ENCODE measurements at places on chromosomes 3 and 15.

DNA sequence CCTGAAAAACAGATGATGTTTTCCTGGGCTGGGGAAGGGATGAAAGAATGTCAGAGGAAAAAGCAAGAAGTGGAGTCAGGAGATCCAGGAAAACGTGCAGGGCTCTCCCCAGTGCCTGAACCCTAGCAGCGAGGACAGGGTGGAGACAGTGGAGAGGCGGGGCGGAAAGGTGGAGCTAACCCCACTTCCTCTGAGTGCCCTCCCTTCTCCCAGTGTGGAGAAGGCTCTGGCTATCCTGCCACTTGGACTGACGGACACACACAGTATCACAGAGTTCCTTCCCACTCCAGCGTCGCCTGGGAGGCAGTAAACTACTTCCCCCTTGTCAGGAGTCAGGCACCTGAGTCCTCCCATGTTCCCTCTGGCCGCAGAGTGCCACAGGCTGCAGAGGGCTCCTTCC, 125.3 kb upstream of the CHRNA7 start:
- DNase-seq = no peak

DNA sequence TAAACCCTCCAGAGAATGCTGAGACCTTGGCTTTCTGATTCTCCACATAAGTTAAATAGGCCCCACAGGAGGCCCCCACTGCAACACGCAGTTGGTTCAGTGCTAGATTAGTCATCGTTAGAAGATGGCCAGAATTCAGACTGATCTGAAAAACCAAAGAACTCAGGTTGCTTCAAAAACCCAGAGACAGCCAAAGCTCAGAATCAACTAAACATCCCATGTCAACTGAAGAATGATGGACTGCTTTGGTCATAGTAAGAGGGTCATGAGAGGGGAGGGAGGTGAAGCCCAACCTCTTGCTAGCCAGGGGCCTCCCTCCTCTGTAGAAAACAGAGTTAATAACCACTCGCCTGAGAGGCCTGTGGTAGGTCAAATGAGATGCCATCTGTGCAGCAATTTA, 93.1 kb downstream of the AKAP13 start:
- DNase-seq = no peak

DNA sequence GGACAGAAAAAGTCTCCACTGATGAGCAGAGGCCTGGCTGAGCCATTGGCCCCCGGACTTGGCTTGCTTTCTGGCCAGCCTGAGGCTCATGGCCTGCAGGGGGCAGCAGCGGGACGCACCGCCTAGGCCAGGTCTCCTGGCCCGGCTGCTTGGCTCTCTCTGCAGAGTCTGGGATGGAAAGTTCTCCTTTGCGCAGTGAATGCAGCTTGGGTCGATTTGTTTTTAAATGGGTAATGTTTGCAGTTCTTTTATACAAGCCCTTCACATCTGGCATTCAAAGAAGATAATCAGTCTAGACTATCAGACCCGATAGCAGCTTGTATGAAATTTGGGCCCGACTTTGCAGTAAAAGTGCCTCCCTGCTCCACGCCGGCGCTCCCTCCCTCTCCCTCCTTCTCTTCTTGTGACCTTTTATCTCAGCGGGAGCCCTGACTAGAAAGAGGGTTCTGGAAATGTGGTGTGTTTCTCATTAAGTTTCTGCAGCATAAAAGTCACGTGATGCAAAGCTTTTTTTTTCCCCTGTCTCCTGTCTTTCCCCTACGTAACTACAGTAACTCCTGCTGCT, 59.9 kb downstream of the ZNF621 start:
- DNase-seq = peak; percentile 48

DNA sequence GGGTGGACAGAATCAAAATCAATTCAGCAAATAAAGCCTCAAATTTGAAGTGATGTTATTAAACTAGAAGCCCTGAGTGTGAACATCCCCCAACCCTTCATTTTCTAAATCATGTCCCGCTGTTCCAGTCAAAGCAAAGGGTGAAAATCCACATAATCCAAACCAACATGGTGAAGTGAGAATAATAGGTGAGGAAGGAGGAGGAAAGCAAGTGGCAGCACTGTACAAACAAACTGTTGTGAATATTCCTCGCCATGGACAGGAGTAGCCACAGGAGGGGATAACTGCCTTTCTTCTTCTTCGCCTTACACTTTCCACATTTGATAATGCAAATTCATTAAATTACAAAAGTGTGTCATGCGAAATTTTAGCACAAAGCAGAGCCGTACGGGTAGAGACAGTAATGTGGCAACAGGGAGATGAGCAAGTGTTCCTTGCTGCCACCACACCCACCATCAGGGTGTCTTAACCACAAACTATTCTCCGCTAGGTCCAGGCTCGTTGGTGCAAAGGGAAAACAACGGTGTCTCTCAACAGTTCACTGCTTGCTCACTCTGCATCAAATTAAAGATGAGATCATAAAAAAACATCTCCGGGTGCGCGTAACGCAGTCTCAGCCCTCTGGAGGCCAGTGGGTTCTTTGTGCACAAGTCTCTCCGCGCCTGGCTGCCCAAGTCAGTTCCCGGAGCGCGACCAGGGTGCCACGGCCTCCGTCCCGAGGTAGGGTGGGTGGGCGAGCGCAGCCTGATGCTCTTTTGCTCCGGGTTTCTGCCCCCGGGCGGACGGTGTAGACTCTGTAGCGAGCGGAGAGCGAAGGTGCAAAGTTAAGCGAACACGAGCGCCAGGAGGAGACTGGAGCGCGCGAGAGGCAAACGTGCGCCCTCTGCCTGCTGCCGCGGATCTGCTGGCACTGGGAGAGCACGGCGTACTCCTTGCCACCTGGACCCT, 6.7 kb downstream of the EPHA3 start:
- DNase-seq = no peak

GRCh38 chr3:4895838-4896237, 83.4 kb upstream of the BHLHE40 start:
- peak; percentile 8 for DNase-seq

DNA sequence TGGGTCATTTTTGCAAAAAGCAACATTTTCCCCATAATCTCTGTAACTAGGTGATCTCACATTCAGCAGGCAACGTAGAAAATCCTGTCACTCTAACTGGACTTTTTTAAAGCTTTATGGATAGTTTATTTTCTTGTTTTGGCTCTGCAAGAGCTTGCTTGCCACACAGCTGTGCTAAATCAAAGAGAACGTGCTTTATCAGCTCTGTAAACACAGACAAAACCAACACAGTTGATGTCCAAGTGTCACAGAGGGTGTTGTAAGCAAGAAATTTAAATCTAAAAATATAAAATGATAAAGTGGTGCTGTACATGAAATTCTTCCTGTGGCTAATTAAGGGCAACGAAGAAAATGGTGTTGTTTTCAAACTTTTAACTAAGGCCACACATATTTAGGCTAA, 97.5 kb upstream of the STAC start:
- no peak for DNase-seq

DNA sequence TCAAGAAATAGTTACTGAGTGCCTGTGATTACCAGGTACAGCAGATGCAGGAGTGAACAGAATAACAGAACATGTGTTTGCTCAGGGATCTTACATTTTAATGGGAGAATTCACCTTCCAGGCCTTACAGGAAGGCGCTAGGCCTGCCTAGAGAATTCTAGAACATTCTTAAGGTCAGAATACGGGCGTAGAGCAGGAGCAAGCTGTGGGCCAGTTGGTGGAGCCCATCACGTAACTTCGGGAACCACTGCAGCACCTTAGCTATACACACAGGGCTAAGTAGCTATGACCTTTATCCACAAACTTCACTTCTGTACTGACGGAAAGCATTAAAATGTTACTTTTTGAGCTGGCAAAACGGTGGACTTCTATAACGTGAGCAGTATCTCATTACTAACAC, 743 bp upstream of the DAZL start:
- DNase-seq = no peak

- DNase-seq = peak; percentile 89
Measured at GRCh38 chr3:160129459-160130061, 95.7 kb upstream of the C3orf80 start.

GRCh38 chr3:188796122-188796631, 375.6 kb upstream of the TPRG1 start:
- no peak for DNase-seq

GRCh38 chr3:66362541-66362941, 138.3 kb downstream of the LRIG1 start:
- no peak for DNase-seq

- DNase-seq = no peak
Measured at GRCh38 chr3:125137358-125138033, 75.1 kb downstream of the SLC12A8 start.

DNA sequence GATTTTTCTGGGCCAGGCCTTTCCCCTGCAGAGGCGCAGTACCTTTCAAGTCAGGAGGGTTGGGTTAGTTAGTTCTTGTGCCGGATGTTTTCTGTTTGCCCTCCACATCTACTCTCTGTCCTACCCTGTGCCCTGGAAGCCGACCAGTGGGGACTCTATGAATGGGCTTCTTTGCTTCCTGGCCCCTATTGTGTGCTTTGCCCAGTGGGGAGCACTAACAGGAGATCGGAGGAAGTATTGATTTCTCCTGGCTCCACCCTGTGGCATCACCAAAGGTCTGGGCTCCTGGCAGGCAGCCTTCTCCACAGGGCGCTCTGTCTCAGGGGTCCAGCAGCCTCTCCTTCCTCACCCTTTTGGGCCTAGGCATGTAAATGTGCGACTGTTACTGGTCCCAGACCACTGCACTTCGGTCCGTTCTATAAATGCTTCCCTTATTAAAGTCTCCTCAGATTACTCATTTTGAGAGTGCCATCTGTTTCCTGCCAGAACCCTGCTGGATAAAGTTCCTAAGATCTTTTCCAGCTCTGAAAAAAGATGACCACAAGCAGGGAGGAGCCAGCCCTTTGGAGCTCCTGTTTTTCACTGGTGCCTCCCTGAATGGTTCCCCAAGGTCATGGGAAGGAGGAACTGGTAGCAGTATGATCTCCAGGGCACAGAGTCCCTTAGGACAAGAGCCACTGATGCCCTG, 44.5 kb downstream of the CTDSPL start:
- no peak for DNase-seq

DNA sequence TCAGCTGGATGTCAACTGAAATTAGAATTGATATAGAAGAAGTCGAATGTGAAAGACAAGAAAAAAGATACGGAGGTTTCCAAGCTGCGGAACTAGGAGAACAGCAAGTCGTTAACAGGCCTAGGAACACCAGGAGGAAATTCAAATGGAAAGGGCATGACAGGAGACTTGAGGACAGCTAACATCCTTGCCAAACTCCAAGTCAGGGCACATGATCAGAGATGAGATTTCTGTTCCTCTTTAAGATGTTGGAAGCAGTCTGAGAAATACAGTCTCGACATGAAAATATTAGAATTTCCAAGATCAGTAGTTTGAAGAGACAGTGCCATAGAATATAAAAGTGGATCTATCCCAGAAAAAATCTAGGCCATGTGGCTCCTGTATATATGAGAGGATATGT, 5.0 kb downstream of the MYO5A start:
- DNase-seq = no peak

DNA sequence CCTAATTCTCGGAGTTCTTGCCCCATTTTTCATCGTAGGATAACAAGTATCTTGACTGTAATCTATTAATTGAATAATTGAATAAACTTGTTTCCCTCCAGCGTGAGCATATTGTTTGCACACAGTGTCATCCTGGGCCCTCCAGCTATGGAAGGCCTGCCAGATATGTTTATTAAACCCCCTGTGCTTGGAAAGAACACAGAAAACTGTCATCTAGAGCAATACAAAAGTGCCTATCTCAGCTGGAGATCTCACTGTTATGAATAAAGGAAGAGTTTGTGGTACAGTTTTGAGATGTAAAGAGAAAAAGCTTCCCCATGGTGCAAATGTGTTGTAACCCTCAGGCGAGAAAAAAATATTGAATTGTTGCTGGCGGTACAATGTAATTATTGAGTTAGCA, 405.9 kb downstream of the SOX2 start:
- DNase-seq = no peak

- DNase-seq = no peak
Measured at GRCh38 chr15:59812889-59813288, 123.8 kb upstream of the BNIP2 start.

DNA sequence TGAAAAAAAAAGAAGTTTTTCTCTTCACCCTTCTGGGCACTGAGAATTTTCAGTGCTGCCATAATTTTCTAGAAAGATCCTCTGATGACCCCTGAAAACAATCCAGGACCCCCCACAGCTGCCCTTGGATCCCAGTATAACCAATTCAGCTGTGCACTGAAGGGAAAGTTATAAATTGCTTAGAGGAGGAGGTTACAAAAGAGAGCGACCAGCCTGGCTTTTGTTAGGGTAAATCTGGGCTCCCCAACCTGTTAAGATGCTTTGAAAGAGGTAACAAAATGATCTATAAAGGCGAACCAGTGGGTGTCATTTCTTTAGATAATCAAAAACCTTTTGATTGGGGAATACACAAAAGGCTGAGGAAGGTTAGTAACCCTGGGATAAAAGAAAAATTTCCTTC, 407.9 kb upstream of the ATP11B start:
- no peak for DNase-seq

DNA sequence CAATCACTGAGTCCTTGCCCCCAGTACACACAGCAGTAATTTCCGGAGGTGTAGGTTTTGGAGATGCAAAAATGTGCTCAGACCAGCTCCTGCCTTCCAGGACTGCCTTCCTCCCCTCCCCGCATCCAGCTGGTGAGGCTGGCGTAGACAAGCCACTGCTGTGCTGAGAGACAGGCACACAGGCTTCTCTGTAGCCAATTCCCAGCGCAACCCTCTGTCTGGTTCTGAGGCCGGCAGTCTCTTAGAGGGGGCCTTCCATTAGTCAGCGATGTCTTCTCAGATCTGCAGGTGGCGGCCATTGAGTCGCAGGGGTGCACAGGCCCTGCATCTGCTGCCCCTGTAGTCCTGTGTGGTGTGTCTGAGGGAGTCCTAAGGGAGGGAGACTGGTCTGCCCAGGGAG, 114.4 kb downstream of the DNAJB8 start:
- no peak for DNase-seq

- no peak for DNase-seq
Measured at GRCh38 chr3:157093096-157093495, 66.9 kb downstream of the CCNL1 start.

DNA sequence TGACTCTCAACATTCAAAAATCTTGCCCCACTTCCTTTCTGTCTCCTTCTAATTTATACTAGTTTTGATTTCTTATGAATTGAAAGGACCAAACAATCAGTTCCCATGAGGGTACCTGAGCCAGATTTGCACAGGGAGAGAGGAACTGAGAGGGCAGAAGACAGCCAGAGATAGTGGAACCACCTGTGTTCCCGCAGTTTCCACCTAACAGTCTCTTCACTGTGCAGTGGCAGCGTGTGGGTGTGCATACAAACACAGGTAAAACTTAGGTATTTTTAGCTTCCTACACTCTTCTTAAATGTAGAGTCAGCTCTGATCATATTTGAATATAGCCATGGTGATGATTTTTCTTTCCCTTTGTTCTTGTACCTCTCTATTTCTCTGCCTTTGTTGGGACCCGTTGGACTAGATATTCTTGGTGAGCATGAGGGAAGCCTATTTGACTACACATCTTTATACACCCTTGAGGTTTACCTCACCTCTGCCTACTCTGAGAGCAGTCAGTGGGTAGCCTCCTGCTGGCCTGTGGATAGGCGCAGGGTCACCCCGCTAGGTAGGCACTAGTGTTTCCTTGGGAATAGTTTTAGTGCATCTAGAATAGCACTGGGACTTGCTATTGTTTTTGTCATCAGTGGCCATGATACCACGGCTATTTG, 58.8 kb downstream of the MAP3K13 start:
- DNase-seq = no peak

- DNase-seq = no peak
Measured at GRCh38 chr3:9180764-9181117, 68.7 kb downstream of the SRGAP3 start.

Measured in AG09319 (cell line).